Vagina (tissue), 2 donors: ENCODE measurements at places on chromosomes 7 and 10. TPM values are rescaled to one million over a fixed set of nuclear protein-coding genes. Genes with fewer than 3 reads are reported as not detected.

- DNase-seq = no peak
- no peaks in the 10 kb centered on the region for H3K4me1 ChIP-seq
- no peak overlapping the region for H3K4me3 ChIP-seq
These were observed 156.4 kb downstream of the OAT start for GRCh38 chr10:124262234-124262865.

DNA sequence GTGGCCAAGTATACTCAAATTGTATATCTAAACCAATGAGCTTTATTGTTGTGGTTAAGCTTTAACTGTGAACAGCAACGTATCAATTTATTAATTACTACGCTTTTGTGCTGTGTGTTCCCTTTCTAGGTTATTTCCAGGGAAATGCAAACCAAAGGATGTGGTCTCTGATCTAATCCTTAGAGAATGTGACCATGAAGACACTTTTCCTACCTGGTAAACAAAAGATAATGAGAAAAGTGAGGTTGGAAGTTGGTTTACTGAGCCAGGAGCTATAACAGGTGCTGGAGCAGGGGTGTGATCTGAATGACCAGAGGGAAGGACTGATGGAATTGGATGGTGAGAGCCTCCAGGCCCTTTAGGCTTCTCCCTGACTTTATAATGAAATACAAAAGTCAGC lies 25.4 kb upstream of the CALU start:
- H3K4me1 ChIP-seq = no peaks in the 10 kb centered on the region
- no peaks in the 10 kb centered on the region for H3K36me3 ChIP-seq
- no peak overlapping the region for H3K27ac ChIP-seq
- no peak for DNase-seq

The ATOH7 gene
- not detected for total RNA-seq

The PCDH15 gene
- 0.25 TPM for total RNA-seq

The FANK1 gene
- total RNA-seq = 6.6 TPM

The DPP6 gene
- 7.9 TPM for total RNA-seq

The GNG11 gene
- total RNA-seq = 15.0 TPM
